ENCODE measurements at places on chromosomes 11 and 22. TPM values are rescaled to one million over a fixed set of nuclear protein-coding genes. Genes with fewer than 3 reads are reported as not detected.

MYBPC3 gene
- not detected for total RNA-seq

DGAT2 gene
- total RNA-seq = 4.4 TPM

C11orf91 gene
- total RNA-seq = not detected

VSTM5 gene
- 1.1 TPM for total RNA-seq

SLC22A6 gene
- 8.4 TPM for total RNA-seq

CARNS1 gene
- total RNA-seq = 0.16 TPM
